ENCODE measurements at places on chromosomes 11 and 22.

GRCh38 chr11:35978183-35978582, 34.3 kb downstream of the LDLRAD3 start:
- no peak for DNase-seq

- no peak for DNase-seq
These were observed 757 bp downstream of the SPI1 start for GRCh38 chr11:47377571-47378009.

GRCh38 chr11:112285841-112286311, 25.2 kb upstream of the PLET1 start:
- DNase-seq, result no peak

GRCh38 chr22:48277868-48278581, 1515.6 kb downstream of the TBC1D22A start:
- DNase-seq, result no peak
